ENCODE measurements at places on chromosomes 6 and 20.

GRCh38 chr6:130699742-130700141 is 127.5 kb upstream of the SMLR1 start:
- no peak for DNase-seq

- DNase-seq: no peak
These were observed 8.8 kb downstream of the ASF1A start for GRCh38 chr6:118902726-118903125.

DNA sequence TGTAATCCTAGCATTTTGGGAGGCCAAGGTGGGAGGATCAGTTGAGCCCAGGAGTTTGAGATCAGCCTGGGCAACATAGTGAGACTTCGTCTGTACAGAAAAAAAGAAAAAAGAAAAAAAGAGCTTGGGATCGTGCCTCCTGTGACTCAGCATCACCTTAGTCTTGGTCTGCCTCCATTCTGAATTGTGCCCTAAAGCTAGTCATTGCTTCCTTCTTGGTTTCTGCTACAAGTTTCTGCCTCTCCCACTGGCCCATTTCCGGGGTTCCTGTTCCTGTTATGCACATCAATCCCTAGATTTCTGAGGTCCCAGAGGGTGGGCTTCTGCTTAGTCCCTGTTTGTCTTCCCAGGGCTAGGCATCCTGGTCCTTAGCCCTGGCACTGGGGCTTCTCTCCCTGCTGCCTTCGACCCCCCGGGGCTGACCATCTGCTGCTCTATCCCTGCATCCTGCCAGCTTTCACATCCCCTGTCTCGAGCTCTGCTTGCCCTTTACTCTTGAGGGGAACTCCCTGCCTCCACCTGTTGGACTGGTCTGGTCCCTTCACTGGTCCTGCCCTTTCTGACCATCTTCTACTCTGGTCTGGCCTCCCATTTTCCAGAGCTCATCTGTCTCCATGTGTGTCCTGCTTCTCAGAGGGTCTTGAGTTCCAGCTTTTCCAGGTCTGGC is 77.5 kb upstream of the ESR1 start:
- DNase-seq: no peak

DNA sequence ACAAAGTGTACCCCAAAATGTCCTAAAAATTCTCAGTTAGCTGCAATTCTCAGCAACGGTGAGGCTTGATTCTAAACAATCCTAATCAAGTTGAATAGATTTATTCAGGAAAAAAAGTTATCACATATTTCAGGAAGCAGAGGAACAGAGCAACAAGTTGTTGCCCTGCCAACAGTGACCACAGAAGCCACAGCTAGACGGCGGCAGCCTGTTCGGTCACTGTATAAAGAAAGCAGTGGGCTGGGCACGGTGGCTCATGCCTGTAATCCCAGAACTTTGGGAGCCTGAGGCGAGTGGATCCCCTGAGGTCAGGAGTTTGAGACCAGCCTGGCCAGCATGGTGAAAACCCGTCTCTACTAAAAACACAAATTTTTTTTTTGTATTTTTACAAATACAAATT is 171.2 kb upstream of the BMP5 start:
- DNase-seq: no peak

DNA sequence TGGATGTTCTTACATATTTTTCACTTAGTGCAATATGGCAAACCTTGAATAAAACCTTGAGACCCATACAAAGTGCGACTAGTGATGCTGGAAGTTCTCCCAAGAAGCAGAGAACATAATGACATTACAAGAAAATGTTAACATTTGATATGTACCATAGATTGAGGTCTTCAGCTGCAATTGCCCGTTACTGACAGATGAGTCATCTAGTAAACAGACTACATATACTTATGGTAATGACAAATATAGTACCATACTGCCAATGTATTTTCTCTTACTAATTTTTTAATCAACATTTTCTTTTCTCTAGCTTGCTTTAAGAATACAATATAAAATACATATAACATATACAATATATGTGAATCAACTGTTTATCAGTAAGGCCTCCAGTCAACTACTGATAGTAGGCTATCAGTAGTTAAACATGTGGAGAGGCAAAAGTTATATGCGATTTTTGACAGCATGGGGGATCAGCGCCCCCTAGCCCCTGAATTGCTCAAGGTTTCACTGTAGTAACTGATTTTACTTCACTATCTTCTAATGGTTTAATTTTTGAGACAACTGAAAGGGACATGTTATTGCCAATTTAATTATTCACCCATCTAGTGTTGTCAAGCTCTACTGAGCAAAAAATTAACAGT is 166.7 kb upstream of the ADGRB3 start:
- DNase-seq: no peak

DNA sequence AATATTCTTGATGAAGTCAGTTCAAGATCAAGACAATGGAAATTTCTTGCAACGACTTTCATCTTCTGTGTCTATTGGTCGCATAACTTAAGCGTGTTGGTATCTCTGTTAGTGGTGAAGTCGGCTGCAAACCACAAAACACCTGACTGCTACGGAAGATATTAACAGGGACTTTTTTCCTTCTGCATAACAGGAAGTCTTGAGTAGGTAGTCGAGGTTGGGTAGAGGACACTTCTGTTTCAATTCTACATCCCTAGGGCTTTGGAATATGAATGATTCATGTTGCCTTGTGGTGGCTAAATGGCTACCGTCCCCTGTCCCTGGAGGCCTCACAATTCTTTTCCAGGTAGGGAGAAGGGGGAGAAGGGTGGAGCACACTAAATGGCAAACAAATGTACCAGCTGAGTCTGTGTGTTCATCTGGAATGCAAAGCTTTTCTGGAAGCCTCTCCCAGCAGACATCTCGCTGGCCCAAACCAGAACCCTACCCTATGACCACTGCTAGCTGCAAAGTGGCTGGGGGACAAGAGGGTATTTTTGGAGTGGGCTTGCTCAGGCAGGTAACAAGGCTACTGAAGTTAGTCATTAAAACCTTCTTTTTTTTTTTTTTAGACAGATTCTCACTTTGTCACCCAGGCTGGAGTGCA is 34.6 kb upstream of the NKX2-2 start:
- DNase-seq: no peak

- no peak for DNase-seq
These were observed 137.5 kb downstream of the NRN1 start for GRCh38 chr6:5869261-5869660.

GRCh38 chr20:56380375-56380774 is 11.6 kb downstream of the AURKA start:
- no peak for DNase-seq

DNA sequence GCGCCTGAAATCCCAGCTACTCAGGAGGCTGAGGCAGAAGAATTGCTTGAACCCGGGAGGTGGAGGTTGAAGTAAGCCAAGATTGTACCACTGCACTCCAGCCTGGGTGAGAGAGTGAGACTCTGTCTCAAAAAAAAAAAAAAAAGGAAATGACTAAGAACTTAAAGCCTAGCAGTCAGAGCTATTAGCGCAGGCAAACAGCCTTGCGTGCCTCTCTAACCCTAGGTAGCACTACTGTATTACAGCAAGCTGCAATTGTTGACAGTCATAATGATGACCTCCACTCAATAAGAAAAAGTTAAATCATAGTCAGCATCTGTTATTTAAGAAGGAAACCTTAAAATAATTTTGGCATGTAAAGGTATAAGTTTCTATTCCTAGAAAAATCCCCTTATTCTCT is 14.4 kb downstream of the GSS start:
- DNase-seq: no peak

- no peak for DNase-seq
These were observed 66.8 kb downstream of the TBC1D7 start for GRCh38 chr6:13261464-13261994.

DNA sequence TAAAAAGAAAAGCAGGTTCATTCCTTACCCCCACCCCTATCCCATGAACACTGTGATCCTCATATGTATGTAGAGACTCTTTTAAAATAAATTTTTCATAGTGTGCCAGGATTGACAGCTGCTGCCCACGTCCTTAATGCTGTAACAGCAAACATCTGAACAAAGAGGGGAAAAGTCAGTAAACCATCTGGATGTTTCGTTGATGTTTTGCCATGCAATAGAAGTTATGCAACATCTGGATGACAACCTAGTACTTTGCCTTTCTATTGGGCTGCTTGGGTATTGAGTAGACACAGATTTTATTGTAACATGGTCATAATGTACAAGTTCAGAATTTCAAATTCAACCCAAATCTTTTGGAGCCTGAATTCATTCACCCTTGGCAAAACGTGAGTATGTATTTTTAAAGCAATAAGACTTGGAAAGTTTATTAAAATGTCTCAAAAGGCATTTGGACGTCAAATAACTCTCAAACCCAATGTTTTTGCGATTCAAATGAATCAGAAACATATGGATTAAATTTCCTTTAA is 500.3 kb downstream of the DHX35 start:
- DNase-seq: no peak

DNA sequence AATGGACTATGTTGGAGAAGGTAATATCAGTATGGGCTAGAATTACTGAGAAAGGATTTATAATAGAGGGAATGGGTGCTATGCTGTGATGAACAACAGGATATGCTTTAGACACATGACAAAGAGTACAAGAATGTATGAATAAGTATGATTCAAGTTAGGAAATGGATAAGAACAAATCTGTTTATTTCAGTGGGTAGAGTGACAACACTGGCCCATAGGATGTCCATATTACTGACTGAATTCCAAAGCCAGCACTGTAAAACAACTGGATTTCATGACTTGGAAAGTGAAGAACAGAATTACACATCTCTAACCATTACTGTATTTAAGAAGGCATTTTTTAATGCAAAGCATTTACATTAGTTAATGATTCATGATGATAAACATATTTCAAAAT is 35.9 kb downstream of the EPM2A start:
- no peak for DNase-seq

DNA sequence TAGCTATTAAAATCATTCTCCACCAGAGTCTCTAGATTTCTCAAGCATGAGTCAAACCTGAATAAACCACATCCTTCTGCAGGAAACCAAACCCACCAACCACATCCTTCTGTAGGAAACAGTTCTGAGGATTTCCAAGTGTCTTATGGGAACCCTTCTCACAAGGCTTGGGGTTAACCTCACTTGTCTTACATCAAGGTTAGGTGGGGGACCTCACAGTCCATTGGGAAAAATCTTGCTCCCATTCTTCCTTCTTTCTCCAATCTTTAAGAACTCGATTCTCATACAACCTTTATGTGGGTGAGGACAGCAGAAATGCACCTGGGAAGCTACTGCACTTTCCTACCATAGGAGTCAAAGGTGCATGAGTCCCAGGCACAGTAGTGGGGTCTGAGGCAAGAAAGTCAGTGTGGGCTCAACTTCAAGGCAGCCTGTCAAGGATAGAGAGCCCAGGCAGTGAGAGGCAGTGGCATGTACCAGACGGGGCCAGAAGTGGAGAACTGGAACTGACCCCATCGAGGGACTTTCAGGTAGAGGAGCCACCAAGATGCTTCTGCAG is 114.5 kb downstream of the SLC22A3 start:
- no peak for DNase-seq

DNA sequence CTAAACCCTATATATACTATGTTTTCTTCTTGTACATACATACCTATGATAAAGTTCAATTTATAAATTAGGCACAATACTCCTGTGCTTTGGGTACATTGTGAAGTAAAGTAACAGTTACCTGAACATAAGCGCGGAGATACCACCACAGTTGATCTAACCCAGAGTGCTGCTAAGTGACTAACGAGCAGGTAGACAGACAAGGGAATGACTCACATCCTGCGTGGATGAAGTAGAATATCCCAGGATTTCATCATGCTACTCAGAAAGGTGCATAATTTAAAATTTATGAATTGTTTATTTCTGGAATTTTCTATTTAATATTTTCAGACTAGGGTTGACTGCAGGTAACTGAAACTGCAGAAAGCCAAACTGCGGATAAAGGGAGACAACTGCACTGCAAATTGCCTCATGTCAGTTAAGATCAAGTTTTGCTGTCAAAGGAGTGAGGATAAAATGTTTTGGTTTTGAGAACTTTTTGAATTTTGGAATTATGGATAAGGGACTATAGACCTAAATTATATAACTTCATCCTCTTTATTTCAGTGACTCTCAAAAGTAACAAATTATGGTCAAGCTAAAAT is 14.4 kb downstream of the MKKS start:
- DNase-seq: no peak

GRCh38 chr20:29452186-29452585 is 1805.3 kb upstream of the DEFB115 start:
- no peak for DNase-seq

- no peak for DNase-seq
These were observed 194.1 kb downstream of the PREX1 start for GRCh38 chr20:48633620-48634257.

DNA sequence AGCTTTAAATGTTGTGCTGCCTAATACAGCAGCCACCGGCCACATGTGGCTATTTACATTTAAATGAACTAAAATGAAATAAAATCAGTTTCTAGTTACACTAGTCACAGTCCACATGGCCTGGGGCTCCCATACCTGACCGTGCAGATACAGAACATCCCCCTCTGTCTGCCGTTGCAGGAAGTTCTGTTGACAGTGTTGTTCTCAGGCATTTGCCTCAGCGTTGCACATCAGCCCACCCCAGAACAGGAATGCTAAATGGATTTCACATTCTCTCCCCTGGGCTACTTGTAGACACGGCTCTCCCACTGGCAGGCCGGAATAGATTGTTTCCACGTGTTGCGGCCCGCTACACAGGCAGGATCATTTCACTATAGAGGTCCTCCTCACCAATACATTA is 26.3 kb downstream of the JAG1 start:
- no peak for DNase-seq

GRCh38 chr6:150322466-150322871 is 46.3 kb upstream of the IYD start:
- no peak for DNase-seq

- DNase-seq: no peak
These were observed 62.0 kb downstream of the DLGAP4 start for GRCh38 chr20:36367907-36368799.

DNA sequence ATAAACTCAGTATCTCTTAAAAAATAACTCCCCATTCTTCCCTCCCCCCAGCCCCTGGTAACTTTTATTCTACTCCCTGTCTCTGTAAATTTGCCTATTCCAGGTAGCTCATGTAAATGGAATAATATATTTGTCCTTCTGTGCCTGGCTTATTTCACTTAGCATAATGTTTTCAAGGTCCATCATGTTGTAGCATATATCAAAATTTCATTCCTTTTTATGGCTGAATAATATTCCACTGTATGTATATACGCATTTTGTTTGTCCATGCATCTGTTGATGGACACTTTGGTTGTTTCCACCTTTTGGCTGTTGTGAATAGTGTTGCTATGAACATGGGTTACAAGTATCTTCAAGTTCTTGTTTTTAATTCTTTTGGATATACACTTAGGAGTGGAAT is 13.0 kb downstream of the PERP start:
- no peak for DNase-seq

DNA sequence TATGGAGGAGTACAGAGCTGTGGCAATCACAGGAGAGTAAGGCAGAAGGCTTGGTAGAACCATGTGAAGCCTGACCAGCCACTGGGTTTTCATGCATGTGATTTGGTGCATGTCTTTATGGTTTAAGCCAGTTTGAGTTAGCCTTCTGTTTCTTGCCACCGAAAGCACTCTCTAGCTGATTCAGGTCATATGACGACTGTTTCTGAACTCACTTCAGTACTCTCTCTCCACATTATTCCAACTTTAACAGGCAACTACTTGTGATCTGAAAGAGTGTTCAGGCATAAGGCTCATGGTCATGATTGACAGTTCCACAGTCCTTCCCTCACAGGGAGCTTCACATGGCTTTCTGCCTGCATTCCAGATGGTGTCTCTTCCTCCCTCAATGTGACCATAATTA is 63.3 kb upstream of the TAB2 start:
- no peak for DNase-seq

All from cortex of kidney (tissue), 1 donor.